ENCODE measurements at places on chromosomes 6 and 20. TPM values are rescaled to one million over a fixed set of nuclear protein-coding genes. Genes with fewer than 3 reads are reported as not detected.

The TTI1 gene
- 8.3 TPM for polyA plus RNA-seq

The SPTLC3 gene
- polyA plus RNA-seq, result 1.6 TPM

The ERVFRD-1 gene
- polyA plus RNA-seq, result 0.01 TPM

DNA sequence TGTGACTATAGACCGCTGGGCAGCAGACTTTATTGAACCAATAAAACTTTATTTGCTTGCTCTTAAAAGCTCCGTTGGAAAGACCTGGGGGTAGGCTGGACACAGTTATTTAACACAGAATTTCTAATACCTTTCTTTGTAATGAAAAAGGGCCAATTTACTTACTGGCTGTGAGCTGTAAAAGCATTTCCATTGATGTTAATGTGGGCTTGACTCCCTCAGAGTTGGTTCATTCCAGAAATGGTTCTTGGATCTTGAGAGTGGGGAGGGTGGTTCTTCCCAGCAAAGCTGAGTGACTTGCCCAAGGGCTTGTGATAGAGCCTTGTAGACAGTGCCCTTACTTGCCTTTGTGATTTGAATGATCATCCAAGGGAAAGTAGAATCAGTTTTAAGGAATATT, 100.6 kb downstream of the SOX4 start:
- no peak for DNase-seq

DNA sequence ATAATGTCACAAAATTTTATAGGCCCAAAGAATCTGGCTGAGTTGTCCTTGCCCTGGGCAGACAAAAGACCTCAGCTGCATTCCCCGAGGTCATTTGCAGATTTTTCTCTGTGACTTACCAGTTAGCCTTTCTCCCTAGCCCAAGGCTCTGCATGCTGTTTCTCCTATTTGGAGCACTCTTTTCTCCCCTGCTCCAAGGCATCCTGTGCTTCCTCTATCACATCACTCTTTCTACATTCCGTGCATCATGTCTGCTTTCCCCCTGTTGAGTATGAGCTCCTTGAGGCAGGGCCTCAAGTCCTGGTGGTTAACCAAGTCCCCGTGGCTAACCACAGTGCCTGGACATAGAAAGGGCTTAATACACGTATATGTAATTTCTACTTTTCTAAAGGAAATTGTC, 593 bp upstream of the GSTA3 start:
- no peak for DNase-seq

- no peak for DNase-seq
Measured at GRCh38 chr20:33337531-33338165, 54.6 kb downstream of the BPIFB1 start.

GRCh38 chr20:57675773-57676172, 34.0 kb downstream of the PMEPA1 start:
- DNase-seq, result no peak

GRCh38 chr6:94862112-94862511, 715.2 kb upstream of the MANEA start:
- DNase-seq, result no peak

All from heart right ventricle (tissue), 16 donors.